ENCODE measurements at places on chromosomes 3 and 15.

DNA sequence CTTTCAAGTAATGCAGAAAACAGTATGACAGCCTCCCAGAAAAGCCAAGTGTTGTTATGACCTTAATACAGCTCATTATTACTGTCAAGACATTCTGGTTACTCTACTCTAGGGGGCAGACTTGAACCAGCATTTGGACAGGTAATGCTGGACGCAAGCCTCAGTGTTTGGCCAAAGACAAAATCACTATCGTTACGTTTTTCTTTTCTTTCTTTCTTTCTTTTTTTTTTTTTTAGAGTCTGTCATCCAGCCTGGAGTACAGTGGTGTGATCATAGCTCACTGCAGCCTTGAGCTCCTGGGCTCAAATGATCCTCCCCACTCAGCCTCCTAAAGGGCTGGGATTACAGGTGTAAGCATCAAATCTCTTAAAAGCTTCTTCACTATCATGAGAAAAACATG, 29.4 kb upstream of the TMEM45A start:
- H3K36me3 ChIP-seq: no peaks in the 10 kb centered on the region
- H3K4me1 ChIP-seq: no peaks in the 10 kb centered on the region
- H3K27ac ChIP-seq: no peak overlapping the region
- H3K4me3 ChIP-seq: no peak overlapping the region

- no peaks in the 10 kb centered on the region for H3K36me3 ChIP-seq
- peaks cover 4% of the 10 kb centered on the region for H3K4me1 ChIP-seq
- peak overlapping the region; percentile 90 for H3K4me3 ChIP-seq
- no peak overlapping the region for H3K27ac ChIP-seq
- peaks cover 4% of the 10 kb centered on the region for H3K27me3 ChIP-seq
Observed at GRCh38 chr15:51266656-51267050, 71.7 kb downstream of the CYP19A1 start.

DNA sequence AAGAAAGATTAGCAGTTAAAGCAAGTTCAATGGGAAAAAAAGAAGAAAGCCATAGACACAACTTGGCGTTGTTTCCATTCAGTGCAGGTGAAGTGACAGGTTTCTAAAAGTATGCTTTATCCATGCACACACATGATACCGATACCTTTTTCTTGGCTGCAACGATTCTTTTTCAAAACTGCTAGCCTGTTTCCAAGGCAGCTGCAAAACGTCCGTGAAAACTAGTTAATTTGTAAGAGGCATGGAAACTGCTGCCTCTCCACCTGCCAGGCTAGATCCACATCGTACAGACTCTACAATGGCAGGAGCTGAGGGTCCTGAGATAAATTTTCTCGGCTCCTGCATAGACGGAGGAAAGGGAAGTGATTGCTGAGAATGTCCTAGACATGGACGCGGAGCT, 128.9 kb upstream of the ICE2 start:
- no peaks in the 10 kb centered on the region for H3K27me3 ChIP-seq
- no peaks in the 10 kb centered on the region for H3K4me1 ChIP-seq
- H3K36me3 ChIP-seq: peaks cover 3% of the 10 kb centered on the region
- H3K4me3 ChIP-seq: no peak overlapping the region

- H3K4me1 ChIP-seq: peaks cover 16% of the 10 kb centered on the region
- no peak for DNase-seq
- peaks cover 9% of the 10 kb centered on the region for H3K27me3 ChIP-seq
Observed at GRCh38 chr15:67836134-67836455, 3.8 kb downstream of the RNU6-1 start.

DNA sequence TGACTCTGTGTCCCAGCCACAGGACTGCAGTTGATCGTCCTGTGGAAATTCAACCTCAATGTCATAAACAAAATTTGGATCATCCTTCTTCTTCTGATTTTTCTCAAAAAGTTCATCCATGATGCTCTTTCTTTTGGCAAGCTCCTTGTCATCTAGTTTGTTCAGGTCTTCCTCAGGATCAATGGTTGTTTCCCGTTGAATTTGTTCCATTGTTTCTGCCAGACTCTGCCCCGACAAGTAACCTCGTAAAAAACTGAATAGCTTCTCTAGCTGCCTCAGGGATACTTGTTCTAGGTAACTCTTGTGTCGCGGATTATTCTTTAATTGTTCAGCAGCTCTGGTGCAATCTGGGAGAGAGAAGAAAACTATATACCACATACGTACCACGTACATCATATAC, 4.5 kb downstream of the CEP19 start:
- no peaks in the 10 kb centered on the region for H3K36me3 ChIP-seq
- no peak overlapping the region for H3K27ac ChIP-seq
- H3K27me3 ChIP-seq: no peaks in the 10 kb centered on the region
- no peak overlapping the region for H3K4me3 ChIP-seq
- no peak for DNase-seq
- H3K4me1 ChIP-seq: peaks cover 3% of the 10 kb centered on the region

DNA sequence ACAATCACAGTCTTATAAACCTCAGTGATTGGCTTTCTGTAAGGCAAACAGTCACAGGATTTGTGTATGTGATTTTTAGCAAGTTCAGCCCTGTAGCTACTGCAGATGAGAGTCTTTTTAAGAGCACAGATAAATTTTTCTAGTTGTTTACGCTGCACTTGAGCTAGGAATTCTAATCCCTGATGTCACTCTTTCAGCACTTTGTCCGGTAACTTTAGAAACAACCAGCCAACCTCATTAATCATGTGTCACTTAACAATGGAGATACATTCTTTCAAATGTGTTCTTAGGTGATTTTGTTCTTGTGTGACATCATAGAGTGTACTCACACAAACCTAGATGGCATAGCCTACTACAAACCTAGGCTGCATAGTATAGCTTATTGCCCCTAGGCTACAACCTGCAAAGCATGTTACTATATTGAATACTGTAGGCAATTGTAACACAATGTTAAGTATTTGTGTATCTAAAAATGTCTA, 36.8 kb upstream of the GOLGA6L2 start:
- H3K4me3 ChIP-seq: no peak overlapping the region
- no peaks in the 10 kb centered on the region for H3K36me3 ChIP-seq
- peaks cover 7% of the 10 kb centered on the region for H3K4me1 ChIP-seq
- no peak overlapping the region for H3K27ac ChIP-seq

DNA sequence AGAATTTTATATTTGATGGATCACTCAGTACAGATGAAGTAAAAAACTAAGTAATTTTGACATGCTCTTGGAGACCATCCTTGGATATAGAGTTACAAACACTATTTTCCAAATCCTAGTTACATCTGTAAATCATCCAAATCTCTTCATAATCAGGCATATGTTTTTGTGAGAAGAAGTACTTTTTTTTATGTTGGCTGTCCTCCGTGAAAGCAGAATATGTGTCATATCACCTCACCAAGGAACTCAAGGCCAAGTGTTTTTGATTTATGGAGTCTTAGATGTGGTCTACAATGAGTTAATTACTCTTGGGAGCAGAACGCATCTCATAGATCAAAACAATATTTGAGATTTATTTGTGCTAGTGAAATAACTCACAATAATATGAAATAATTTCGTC, 416.5 kb upstream of the TGFBR2 start:
- H3K4me1 ChIP-seq: no peaks in the 10 kb centered on the region
- DNase-seq: no peak
- no peaks in the 10 kb centered on the region for H3K36me3 ChIP-seq
- H3K27ac ChIP-seq: no peak overlapping the region
- no peak overlapping the region for H3K4me3 ChIP-seq

DNA sequence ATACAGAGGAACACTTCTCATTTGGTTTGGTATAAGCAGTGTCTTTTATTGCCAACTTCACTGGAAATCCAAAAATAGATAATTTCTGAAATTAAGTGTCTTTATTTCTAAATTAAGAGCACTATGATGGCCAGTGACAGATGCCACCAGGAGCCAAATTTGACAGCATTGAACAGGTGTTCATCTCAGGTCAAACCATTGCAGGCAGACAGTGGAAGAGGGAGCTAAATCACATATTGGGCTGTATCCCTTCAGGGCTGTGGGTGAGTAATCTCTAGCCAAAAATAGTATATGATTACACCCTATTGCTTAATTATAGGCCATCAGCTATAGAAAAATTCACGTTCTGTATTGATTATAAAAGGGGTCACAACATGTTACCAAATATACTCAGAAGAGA, 457.7 kb downstream of the NAALADL2 start:
- no peak overlapping the region for H3K4me3 ChIP-seq
- no peaks in the 10 kb centered on the region for H3K4me1 ChIP-seq
- H3K27ac ChIP-seq: no peak overlapping the region
- no peaks in the 10 kb centered on the region for H3K36me3 ChIP-seq

GRCh38 chr15:65377976-65378366, at the start of gene IGDCC3:
IGDCC3 (minus strand) TSS chr15:65378002; CDS start chr15:65377788, 214 bp downstream.
- DNase-seq: peak; percentile 94
- H3K27me3 ChIP-seq: peaks cover 11% of the 10 kb centered on the region

DNA sequence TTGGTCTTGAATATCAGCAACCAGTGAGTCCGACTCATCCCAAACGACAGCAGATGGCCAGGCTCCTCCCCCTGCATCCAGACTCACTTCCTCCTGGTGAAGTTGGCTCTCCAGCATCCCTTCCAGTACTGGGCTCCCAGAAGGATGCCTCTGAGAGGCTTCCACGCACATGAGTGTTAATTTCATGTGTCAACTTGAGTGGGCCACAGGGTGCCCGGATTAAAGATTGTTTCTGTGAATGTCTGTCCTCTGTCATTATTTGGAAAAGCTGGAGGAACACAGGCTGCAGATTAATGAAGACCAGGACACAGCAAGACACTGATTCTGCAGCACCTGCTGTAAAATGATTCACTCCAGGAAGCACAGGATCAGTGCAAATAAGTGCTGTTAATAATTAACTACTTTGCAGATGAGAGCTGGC, 99.8 kb downstream of the ATP10A start:
- peaks cover 9% of the 10 kb centered on the region for H3K4me1 ChIP-seq
- peak; percentile 66 for DNase-seq
- H3K27ac ChIP-seq: peak overlapping the region; percentile 77
- H3K36me3 ChIP-seq: no peaks in the 10 kb centered on the region

GRCh38 chr15:61943992-61944391, 116.3 kb downstream of the VPS13C start:
- H3K27ac ChIP-seq: no peak overlapping the region
- no peak overlapping the region for H3K4me3 ChIP-seq
- no peaks in the 10 kb centered on the region for H3K4me1 ChIP-seq
- H3K36me3 ChIP-seq: peaks cover 18% of the 10 kb centered on the region
- DNase-seq: no peak

- H3K4me3 ChIP-seq: no peak overlapping the region
- H3K27ac ChIP-seq: no peak overlapping the region
- H3K36me3 ChIP-seq: no peaks in the 10 kb centered on the region
- no peak for DNase-seq
- peaks cover 2% of the 10 kb centered on the region for H3K4me1 ChIP-seq
Observed at GRCh38 chr15:58452775-58453174, 21.0 kb downstream of the LIPC start.

GRCh38 chr15:25464784-25465183, 26.0 kb upstream of the UBE3A start:
- DNase-seq: no peak
- no peaks in the 10 kb centered on the region for H3K4me1 ChIP-seq
- H3K27me3 ChIP-seq: no peaks in the 10 kb centered on the region

- no peak for DNase-seq
- no peaks in the 10 kb centered on the region for H3K4me1 ChIP-seq
- no peaks in the 10 kb centered on the region for H3K36me3 ChIP-seq
- no peak overlapping the region for H3K27ac ChIP-seq
Observed at GRCh38 chr15:46442184-46442583, 807.4 kb downstream of the SQOR start.

- no peaks in the 10 kb centered on the region for H3K4me1 ChIP-seq
- no peaks in the 10 kb centered on the region for H3K36me3 ChIP-seq
- no peak overlapping the region for H3K27ac ChIP-seq
- peaks cover 3% of the 10 kb centered on the region for H3K27me3 ChIP-seq
Observed at GRCh38 chr3:106842151-106842550, 535.1 kb upstream of the CCDC54 start.

GRCh38 chr15:66156310-66156975, 97.1 kb downstream of the MEGF11 start:
- peaks cover 7% of the 10 kb centered on the region for H3K27me3 ChIP-seq
- no peaks in the 10 kb centered on the region for H3K36me3 ChIP-seq
- H3K4me3 ChIP-seq: no peak overlapping the region
- no peak overlapping the region for H3K27ac ChIP-seq
- DNase-seq: no peak
- H3K4me1 ChIP-seq: peaks cover 2% of the 10 kb centered on the region

DNA sequence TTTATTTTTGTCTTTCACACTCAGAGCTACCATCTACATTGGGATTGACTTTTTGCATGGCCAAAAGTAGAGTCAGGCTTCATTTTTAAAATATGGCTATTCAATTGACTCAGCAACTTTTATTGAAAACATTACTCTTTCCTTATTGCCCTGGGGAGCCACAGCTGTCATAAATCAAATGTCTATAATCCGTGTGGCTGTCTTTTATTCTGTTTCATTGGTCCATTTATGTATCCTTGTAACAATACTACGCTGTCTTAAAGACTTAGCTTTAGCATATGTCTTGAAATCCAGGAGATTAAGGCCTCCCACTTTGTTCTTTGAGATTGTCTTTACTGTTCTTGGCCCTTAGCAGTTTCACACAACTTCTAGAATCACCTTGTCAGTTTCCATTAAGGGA, 55.2 kb downstream of the CEMIP start:
- H3K27ac ChIP-seq: no peak overlapping the region
- DNase-seq: no peak
- H3K4me3 ChIP-seq: no peak overlapping the region
- peaks cover 31% of the 10 kb centered on the region for H3K4me1 ChIP-seq
- H3K27me3 ChIP-seq: no peaks in the 10 kb centered on the region

- DNase-seq: no peak
- H3K27me3 ChIP-seq: no peaks in the 10 kb centered on the region
- H3K4me1 ChIP-seq: no peaks in the 10 kb centered on the region
- peaks cover 5% of the 10 kb centered on the region for H3K36me3 ChIP-seq
- H3K4me3 ChIP-seq: no peak overlapping the region
Observed at GRCh38 chr3:36688815-36689214, 75.5 kb downstream of the DCLK3 start.

- DNase-seq: no peak
- H3K4me1 ChIP-seq: peaks cover 5% of the 10 kb centered on the region
- H3K4me3 ChIP-seq: no peak overlapping the region
Observed at GRCh38 chr3:49775538-49775937, 10.8 kb downstream of the IP6K1 start.

GRCh38 chr3:17158941-17159682, 274.4 kb downstream of the PLCL2 start:
- peaks cover 5% of the 10 kb centered on the region for H3K36me3 ChIP-seq
- peaks cover 1% of the 10 kb centered on the region for H3K27me3 ChIP-seq
- no peaks in the 10 kb centered on the region for H3K4me1 ChIP-seq
- H3K4me3 ChIP-seq: no peak overlapping the region
- no peak overlapping the region for H3K27ac ChIP-seq

DNA sequence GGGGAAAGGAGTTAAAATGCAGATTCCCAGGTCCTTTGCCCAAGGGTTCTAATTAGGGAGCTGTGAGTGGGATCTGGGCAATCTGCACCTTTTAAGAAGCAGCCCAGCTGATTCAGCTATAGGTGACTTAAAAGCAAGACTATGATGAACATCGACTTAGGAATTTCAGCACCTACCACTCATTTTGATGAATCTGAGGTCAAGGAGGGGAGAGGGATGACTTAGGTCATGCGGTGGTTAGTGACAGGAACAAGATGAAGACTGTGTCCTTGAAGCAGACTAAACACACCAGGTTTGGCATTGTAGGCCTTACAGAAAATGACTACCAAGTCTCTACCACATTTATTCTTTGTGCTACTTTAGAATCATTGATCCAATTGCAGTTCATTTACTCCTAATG, 196.3 kb downstream of the DTWD1 start:
- H3K4me3 ChIP-seq: no peak overlapping the region
- H3K36me3 ChIP-seq: no peaks in the 10 kb centered on the region
- no peaks in the 10 kb centered on the region for H3K4me1 ChIP-seq

- H3K27me3 ChIP-seq: no peaks in the 10 kb centered on the region
- H3K36me3 ChIP-seq: no peaks in the 10 kb centered on the region
- no peak overlapping the region for H3K27ac ChIP-seq
- H3K4me1 ChIP-seq: peaks cover 5% of the 10 kb centered on the region
- DNase-seq: no peak
Observed at GRCh38 chr3:98519351-98519750, 3.4 kb downstream of the CLDND1 start.

All from glutamatergic neuron (in vitro differentiated cells).